ENCODE measurements at places on chromosomes 6 and 20.
A peak's percentile ranks its signal among the peaks of the same experiment; 100 is the strongest.

DNA sequence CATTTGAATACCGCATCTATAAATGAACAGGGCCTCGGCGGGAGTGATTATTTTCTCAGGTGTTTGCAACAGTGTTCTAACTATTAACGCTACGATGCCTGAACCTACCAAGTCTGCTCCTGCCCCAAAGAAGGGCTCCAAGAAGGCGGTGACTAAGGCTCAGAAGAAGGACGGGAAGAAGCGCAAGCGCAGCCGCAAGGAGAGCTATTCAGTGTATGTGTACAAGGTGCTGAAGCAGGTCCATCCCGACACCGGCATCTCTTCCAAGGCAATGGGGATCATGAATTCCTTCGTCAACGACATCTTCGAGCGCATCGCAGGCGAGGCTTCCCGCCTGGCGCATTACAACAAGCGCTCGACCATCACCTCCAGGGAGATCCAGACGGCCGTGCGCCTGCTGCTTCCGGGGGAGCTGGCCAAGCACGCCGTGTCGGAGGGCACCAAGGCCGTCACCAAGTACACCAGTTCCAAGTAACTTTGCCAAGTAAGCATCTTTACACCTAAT is 70.9 kb downstream of the HFE start:
- DNase-seq: peak; percentile 93

DNA sequence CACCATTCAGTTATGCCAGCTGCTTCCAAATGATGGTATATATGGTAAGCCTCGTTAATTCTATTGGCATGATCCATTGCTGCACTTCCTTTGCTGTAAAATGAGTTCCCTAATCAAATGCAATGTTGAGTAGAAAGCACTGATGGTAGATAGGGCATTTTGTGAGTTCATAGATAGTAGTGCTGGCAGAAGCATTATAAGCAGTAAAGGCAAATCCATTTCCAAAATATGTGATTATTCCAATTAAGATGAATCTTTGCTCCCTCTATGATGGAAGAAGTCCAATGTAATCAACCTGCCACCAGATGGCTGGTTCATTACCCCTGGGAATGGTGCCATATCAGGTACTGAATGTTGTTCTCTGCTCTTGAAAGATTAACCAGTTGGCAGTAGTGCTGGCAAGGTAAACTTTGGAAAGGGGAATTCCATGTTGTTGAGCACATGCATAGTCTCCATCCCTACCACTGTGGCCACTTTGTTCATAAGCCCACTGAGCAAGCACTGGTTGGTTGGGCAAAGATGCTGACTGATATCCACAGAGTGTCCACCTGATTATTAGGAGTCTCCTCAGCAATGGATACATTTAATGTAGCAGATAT is 5.6 kb upstream of the TBPL1 start:
- no peak for DNase-seq

DNA sequence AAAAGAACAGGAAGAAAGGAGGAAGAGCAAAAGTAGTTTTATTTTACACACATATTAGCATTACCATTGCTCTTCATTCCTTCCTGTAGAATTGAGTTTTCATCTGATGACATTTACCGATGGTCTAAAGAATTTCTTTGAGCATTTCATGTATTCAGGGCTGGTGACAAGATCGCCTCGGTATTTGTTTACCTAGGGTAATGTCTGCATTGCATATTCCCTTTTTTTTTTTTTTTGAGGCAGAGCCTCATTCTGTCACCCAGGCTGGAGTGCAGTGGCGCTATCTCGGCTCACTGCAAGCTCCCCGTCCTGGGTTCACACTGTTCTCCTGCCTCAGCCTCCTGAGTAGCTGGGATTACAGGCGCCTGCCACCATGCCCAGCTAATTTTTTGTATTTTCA is 19.3 kb downstream of the RAB22A start:
- DNase-seq: no peak

DNA sequence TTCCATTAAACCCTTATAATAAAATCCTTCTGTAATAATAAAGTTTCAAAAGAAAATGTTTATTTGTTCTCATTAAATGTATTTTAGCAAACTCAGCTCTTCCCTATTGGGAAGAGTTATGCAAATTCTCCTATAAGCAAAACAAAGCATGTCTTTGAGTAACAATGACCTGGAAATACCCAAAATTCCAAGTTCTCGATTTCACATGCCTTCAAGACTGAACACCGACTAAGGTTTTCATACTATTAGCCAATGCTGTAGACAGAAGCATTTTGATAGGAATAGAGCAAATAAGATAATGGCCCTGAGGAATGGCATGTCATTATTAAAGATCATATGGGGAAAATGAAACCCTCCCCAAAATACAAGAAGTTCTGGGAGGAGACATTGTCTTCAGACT is 3.8 kb downstream of the IL17A start:
- DNase-seq: no peak

- no peak for DNase-seq
These were observed 164.2 kb downstream of the PRL start for GRCh38 chr6:22132656-22133055.

GRCh38 chr6:160202411-160202810 is 56.2 kb downstream of the SLC22A2 start:
- no peak for DNase-seq

- no peak for DNase-seq
These were observed 454.9 kb downstream of the C6orf118 start for GRCh38 chr6:164854526-164854925.

GRCh38 chr6:29968905-29969304 is 26.6 kb downstream of the HLA-A start:
- DNase-seq: no peak

DNA sequence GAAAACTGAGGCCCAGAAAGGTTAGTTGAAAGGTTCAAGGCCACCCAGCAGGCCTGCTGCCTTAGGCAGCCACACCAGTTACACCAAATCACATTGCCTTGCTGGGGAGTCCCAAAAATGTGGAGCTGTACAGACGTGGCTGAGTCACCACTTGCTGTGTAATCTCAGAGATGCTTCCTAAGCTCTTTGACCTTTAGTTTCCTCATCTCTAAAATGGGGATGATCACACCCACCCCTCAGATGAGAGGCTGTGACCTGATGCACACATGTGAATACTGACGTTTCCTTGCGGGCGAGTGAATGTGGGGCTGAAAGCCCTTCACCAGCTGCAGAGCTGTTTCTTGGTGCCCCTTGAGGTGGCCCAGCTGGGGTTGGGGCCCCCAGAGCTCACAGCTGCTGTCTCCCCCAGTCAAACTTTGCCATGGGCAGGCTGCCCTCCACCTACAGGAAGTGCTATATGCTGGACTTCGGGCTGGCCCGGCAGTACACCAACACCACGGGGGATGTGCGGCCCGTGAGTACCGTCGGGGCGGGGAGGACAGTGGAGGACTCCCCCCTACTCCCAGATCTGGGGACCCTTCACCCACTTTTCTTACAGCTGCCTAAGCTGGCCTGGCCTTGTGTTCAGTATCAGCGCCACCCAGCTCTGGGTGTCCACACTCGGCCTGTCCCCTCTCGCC is 11.0 kb downstream of the TTBK1 start:
- DNase-seq: peak; percentile 54

DNA sequence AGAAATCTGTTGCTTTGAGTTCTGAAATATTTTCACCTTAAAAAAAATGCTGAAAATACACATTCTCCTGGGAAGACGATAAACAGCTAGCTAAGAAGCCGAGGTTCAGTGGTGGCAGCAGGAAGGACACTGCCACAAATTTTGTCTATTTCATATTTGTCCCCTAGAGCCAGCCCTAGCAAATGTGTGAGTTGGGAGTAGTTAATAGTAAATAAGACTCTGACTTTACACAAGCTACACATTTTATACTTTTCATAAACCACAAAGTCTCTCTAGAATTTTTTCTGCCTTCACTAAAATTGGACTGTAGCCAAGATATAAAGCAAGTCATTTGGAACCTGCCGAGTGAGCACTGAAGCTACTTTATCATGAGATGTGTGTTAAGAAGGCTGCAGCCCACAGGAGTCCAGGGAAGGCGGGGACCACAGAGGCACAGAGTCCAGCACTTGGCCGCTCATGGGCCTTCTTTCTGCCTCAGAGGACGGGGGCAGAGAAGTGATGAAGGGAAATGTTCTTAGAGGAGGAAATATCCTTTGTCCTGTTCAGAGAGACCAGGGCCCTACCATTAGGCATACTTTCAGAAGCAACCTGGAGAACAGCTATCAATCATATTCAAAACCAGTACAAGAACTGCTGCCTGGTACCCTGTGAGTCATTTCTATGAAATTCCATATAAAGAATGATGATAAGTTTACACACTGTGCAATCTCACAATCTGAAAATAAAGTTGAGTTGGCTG is 241.7 kb upstream of the TAB2 start:
- DNase-seq: no peak

GRCh38 chr20:9794831-9795230 is 44.0 kb downstream of the PAK5 start:
- no peak for DNase-seq

DNA sequence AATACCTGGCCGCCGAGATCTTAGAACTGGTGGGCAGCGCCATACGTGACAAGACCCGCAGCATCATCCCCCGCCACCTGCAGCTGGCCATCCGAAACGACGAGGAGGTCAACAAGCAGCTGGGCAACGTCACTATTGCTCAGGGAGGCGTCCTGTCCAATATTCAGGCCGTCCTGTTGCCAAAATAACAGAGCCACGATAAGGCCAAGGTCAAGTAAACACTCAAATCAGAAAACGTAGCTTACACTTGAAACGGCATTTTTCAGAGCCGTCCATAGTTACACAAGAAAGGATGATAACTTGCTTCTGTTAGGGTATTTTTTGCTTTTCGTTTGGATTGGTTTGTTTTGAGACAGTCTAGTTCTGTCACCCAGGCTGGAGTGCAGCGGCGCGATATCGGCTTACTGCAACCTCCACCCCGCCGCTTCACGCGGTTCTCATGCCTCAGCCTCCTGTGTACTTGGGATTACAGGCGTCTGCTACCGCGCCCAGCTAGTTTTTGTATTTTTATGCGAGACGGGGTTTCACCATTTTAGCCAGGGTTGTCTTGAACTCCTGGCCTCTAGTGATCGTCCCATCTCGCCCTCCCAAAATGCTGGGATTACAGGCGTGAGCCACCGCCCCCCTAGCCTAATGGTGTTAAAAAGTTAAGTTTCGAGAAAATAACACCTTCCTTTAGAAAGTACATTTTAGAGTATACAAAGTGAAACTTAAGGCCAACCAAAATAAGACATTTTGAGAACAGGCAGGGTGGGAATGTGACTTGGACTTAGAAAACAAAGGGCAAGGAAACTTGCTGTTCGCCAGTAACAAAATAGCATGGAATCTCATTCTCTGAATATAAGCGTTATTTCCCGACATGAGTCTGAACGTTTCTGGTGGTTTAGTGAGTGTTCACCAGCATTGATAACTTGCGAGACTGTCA is 42.8 kb upstream of the HFE start:
- peak; percentile 71 for DNase-seq

DNA sequence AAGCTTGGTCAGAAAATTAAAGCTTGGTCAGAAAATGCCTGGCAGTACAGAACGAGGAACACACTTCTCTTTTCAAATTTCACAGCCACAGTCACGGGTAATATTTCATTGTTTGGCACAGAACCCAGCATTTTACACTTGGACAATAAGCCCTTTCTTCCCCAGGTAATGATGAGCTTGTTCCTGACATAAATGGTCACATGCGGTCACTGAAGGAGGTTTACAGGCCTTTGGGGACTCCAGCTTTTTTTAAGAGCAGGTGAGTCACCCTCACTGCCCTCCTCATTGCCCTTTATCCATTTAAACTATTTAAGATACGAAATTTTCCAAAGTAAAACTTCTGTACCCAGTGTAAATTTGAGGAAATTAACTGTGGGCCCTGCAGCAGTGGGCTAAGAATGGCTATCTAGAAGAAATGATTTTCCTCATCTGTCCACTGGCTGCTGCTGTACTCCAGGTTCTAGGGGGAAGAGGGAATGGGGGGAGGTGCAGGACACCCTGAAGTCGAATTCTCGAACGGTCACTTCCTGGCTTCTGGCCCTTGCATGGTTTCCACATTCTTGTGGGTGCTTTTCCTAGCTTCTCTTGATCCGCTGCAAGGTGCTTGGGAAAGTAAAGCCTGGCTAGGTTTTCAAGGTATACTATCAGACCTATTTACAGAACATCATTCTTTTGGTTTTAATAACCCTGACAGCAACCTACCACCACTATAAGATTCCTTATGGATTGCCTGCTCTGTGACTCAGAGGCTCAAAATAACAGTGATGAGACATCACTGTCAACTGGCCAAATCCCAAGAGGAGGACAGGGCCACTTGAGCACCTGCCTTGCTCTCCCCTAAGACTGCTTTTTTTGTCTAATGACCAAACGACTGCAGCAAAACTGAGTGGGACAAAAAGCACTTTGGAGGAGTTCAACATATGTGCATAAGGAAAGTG is 75.8 kb downstream of the PREP start:
- DNase-seq: no peak

- DNase-seq: no peak
These were observed 29.3 kb downstream of the SRC start for GRCh38 chr20:37375227-37375626.

GRCh38 chr6:55290736-55291135 is 36.5 kb upstream of the GFRAL start:
- no peak for DNase-seq

GRCh38 chr6:32947552-32948465 is 5.1 kb downstream of the HLA-DMA start:
- no peak for DNase-seq

- DNase-seq: no peak
These were observed 607.5 kb downstream of the HDGFL1 start for GRCh38 chr6:23176883-23177282.

DNA sequence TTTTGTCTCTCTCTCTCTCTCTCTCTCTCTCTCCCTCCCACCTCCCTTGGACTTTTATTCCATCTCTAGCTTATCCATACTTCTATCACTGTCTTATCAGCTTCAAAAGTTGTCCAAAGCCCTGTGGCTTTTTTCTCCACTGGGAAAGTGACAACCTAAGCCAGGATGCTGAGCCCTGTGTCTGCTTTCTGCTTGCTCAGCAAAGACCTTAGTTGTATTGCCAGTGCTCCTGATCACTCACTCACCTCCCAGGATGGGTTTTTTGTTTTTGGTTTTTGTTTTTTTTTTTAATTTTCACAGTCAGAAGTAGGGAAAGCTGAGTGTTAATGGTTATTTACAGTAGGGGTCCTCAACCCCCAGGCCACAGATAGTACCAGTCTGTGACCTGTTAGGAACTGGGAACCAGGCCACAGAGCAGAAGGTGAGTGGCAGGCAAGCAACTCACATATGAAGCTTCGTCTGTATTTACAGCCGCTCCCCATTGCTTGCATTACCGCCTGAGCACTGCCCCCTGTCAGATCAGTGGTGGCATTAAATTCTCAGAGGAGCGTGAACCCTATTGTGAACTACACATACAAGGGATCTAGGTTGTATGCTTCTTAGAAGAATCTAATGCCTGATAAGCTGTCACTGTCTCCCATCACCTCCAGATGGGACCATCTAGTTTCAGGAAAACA is 125.0 kb upstream of the ID4 start:
- DNase-seq: no peak

Measured in activated CD8-positive, alpha-beta memory T cell treated with anti-CD3 and anti-CD28 coated beads for 24 hours (primary cell).